ENCODE measurements at places on chromosomes 16 and 17. TPM values are rescaled to one million over a fixed set of nuclear protein-coding genes. Genes with fewer than 3 reads are reported as not detected.

The C16orf92 gene
- not detected for total RNA-seq

The PRSS36 gene
- 0.44 TPM for total RNA-seq

The LRRC45 gene
- 26.8 TPM for total RNA-seq

DNA sequence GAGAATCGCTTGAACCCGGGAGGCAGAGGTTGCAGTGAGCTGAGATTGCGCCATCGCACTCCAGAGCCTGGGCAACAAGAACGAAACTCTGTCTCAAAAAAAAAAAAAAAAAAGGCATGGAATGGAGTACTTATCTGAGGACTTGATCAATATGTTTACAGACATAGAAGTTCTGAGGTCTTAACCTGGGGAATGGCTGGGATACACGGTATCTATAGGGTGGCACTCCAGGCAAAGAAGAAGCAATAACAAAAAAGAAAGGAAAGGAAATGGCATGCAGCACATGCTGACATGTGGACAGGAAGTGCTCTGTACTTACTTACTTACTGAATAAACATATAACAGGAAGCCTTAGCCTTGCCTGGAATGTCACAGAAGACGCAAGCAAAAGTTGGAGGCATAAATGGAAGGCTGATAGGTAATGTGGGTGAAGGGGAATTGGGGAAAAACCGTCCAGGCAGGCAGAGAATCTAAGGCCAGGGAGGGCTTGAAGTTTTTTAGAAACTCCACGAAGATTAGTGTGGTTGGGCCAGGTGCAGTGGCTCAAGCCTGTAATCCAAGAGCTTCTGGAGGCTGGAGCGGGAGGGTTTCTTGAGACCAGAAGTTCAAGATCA lies 10.1 kb upstream of the SPOP start:
- H3K36me3 ChIP-seq, result no peaks in the 10 kb centered on the region
- no peaks in the 10 kb centered on the region for H3K27me3 ChIP-seq
- no peak overlapping the region for H3K27ac ChIP-seq
- peaks cover 34% of the 10 kb centered on the region for H3K4me1 ChIP-seq

DNA sequence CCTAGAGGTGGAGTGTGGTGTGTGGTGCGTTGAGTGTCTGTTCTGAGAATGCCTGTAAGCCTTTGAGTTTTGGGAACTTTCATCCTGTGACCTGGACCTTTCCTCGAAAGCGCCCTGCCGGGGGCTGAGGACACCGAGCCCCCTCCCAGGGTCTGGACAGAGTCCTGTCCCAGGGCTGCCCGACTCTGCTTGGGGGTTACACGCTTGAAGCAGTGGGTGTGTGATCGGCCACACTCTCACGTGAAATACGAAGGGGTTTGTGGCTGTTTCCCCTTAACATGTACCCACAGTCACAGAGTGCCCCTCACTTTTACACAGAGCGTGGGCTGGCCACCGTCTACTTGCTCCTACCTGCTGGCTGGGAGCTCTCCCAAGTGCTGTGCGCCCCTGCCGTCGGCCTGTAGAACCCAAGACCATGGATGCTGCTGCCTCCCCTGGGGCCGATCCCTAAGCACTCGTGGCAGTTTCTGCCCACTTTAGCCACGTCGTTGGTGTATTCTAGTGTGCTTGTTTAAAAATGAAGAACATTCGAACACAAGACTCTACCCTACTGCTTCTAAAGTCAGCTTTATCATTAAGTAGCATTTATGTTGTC lies 6.8 kb downstream of the ZNF750 start:
- H3K36me3 ChIP-seq, result no peaks in the 10 kb centered on the region
- H3K4me3 ChIP-seq, result no peak overlapping the region
- H3K27me3 ChIP-seq, result no peaks in the 10 kb centered on the region
- no peak for DNase-seq
- H3K4me1 ChIP-seq, result no peaks in the 10 kb centered on the region
- no peak overlapping the region for H3K27ac ChIP-seq
